ENCODE measurements at places on chromosomes 6 and 20. TPM values are rescaled to one million over a fixed set of nuclear protein-coding genes. Genes with fewer than 3 reads are reported as not detected.

The PBOV1 gene
- not detected for polyA plus RNA-seq

The THBS2 gene
- 2.5 TPM for polyA plus RNA-seq

The ARFGEF3 gene
- polyA plus RNA-seq, result 0.15 TPM

The OXT gene
- 0.13 TPM for polyA plus RNA-seq

The LAMA4 gene
- polyA plus RNA-seq, result 10.9 TPM

The ATP6V1G2 gene
- polyA plus RNA-seq, result 0.32 TPM

The ZNF391 gene
- 0.47 TPM for polyA plus RNA-seq

The CRISP3 gene
- polyA plus RNA-seq, result 144 TPM

The CFAP206 gene
- 0.04 TPM for polyA plus RNA-seq

The SLC12A5 gene
- polyA plus RNA-seq, result 0.25 TPM

The RPN2 gene
- polyA plus RNA-seq, result 101 TPM
